ENCODE measurements at places on chromosomes 12 and 14.

DNA sequence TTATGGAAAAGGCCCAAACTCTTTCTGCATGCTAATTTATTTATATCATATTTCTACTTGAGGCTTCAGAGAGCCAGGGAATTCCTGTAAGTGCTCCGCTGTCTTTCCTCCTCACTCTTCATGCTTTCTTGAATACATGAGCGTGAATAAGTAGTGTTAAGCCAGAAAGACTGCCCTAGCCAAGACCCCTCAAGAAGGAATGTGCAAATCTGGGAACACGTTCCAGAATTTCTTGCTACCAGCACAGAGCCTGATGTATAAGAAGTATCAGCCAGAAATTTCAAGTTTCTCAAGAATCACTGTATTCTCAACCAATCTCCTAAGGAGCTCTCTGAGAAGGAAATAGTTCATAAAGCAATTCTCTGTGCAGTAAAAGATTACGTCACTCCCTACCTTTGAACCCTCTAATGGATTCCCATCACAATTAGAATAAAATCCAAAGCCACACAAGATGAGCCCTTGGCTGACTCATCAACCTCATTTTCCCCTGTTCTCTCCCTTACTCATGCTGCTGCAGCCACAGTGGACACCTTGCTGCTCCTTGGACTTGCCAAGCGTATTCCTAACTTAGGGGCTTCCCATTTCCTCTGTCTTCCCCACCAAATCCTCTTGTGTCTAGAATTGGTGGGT lies 6.9 kb upstream of the TSPAN8 start:
- no peak for DNase-seq

DNA sequence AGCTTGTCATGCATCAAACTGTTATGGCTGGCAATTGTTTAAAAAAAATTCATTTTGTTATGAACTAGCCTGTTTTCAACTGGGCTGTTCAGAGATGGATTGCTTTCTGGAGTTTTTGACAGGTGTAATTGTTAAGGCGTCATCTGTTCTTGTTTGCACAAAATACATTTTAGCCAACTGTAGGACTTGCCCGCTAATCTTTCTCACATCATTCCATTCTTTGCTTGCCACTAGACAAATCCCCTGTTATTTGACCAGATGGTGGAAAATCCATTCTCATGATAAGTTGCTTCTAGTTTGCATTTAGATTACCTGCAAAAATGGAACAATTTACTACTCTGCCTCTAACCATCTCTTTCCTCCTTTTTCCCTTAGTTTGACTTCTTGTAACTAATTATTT lies 114.3 kb downstream of the NPAS3 start:
- no peak for DNase-seq

GRCh38 chr12:92540782-92541423 lies 161.9 kb upstream of the PLEKHG7 start:
- DNase-seq = no peak

DNA sequence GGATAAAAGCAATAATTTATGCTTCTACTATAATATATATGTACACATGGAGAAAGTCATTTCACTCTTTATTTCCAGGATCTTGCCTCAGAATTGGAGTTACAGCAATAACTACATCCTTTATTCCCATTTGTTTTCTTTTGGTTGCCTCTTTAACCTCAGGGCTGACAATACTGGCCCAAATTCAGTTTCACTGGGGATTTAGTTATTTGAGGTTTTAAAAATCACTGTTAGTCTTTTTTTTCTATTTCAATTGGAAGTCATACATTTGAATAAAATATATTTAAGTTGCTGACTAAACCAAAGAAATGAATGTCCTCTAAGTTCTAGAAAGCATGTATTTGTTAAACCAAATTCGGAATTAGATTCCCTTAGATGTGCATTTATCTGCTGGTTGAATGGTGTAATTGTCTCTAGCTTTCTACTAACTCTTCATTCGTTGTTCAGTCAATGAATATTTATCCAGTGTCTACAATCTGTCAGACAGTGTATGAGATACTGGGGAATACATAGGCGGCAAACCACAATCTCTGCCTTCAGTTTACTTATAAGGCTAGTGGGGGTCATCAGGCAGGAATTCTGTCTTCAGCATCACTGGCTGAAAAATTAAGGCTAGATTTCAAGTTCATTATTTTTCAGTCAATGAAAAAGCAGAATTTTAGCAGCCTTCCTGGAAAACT lies 190.8 kb upstream of the ARHGAP5 start:
- DNase-seq = no peak

All from T-helper 17 cell (primary cell).